AML-193 (cell line): ENCODE measurements at places on chromosomes 16 and 17.

- no peak for DNase-seq
Measured at GRCh38 chr16:50136399-50136798, 16.7 kb upstream of the TENT4B start.

DNA sequence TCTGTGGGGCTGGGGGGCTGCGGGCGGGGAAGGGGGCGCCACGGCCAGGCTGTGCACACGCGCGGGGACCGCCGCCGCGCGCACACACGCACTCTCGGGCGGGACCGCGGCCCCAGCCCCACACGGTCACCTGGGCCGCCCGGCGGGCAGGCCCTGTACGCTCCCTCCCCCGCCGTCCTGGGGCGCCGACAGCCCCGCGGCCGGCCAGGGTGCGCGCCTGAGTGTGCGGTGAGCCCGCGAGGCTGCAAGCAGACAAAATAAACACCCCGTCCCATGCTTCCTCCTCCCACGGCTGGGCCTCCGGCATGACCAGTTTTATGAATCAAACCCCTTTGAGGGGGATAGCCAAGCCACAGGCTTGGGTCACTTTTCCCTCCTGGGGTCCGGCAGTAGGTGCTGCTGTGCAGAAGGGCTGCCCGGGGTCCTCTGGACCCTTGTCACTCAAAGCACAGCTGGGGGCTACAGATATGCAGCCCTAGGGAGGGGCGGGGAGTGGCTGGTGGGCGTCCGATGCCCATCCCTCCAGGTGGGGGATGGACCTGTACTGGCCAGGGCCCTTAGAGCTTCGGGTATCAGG lies 441 bp downstream of the VASN start:
- no peak for DNase-seq

DNA sequence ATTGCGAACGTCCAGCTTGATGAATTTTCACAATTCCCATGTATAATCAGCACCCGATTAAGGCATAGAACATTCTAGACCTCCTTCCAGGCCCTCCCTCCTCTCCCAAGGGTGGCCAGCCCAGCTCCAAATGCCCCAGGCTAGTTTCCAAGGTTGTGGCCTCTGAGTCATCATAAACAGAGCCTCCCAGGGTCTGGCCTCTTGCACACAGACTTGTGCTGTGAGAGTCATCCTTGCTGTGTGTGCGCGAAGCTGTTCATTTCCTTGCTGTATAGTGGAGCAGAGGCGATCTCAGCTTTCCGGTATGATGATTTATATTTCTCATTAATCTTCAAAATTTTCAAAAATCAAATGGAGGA lies 20.5 kb upstream of the JPH3 start:
- peak; percentile 0 for DNase-seq

DNA sequence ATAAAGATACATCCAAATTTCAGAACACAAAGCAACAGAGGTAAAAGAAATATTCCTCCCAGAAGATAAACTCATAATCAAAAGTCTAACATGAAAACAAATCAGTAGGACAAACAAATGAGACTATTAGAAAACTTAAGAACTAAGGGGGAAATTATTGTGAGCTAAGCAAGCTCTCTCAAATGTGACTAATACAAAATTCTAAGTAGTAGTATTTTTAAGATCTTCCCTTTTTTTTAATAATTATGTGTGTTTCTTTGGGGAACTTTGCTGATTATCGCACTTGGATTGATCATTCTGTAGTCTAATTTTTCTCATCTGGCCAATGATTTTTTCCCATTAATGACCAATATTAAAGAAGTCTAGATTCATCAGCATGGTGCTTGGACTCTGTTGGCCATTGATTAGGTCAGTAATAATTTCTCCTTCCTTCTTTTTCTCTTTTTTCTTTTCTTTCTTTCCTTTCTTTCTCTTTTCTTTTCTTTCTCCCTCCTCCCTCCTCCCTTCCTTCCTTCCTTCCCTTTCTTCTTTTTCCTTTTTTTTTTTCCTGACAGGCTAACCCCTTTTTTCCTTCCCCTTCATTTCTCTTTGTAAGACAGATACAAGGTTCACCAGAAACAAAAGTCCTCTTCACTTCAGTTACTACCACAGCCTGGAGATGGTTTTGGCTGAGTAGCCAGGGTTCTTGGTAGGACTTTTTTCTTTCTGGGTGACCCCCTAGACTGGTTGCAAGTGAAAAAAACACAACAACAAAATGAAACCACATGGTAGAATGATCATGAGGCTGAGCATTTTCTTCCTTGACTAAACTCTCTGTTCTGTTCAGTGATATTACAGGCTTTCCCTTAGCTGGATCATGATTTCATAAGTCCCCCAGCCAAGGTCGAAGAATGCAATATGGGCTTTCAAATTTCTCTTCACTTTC lies 2.9 kb upstream of the ABCA6 start:
- no peak for DNase-seq

DNA sequence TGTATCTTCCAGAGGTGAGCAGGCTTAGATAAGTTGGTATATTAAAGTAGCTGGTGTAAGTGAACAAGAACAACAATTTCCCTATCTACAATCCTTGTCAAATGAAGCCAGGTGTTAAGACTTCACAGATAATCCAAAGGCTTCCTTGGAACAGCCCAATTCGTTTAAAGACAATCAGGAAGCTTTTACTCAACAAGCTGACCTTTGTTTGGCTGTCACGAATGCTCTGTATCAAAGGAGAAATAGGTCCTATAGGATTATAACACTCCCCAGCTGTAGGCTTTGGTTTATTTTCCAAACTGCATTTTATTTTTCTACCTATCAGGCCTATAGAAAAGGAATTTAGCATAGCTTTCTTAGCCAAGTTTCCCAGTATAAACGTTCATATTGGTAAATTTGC lies 766.5 kb upstream of the GOT2 start:
- DNase-seq: no peak

DNA sequence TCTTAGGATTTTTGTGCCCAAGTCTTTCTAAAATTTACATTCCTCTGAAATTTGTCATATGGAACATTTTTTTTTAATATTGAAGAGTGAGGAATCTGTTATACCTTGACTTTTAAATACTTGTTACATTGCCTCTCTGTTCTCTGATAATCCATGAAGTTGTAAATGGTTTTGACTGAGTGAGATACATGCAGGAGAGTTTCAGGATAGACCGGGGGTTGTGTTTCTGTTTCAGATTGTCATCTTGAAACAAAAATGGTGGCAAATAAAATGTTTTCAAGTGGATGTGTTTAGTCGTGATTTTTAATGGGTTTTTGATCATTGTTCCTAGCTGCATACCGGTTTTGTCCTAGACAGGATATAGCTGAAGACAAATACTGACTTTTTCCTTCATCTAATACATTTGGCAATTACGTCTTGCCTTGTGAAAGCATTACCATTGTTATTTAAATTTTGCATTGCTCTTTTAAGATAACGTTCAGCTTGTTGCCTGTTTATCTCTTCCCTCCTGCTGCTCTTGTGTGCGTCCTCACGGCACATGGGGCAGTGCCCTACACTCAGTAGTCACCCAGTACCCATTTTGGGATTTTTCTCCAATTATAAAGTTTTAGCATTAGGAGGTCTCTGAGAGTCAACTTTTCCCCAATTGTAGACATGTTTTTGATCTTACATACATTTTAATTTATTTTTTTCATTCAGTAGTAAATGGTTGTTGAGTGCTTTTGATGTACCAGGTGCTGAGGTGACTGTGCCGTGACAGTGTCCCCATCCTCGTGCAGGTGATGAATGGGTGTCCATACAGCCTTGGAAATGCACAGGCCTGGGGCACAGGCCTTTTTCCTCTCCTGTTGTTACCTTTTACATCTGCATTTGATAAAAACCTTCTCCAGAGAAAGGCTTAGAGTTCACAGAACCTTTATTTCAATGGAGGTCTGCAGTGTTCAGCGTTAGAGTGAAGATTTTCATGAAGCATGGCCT lies 169.9 kb downstream of the MSI2 start:
- DNase-seq: no peak

DNA sequence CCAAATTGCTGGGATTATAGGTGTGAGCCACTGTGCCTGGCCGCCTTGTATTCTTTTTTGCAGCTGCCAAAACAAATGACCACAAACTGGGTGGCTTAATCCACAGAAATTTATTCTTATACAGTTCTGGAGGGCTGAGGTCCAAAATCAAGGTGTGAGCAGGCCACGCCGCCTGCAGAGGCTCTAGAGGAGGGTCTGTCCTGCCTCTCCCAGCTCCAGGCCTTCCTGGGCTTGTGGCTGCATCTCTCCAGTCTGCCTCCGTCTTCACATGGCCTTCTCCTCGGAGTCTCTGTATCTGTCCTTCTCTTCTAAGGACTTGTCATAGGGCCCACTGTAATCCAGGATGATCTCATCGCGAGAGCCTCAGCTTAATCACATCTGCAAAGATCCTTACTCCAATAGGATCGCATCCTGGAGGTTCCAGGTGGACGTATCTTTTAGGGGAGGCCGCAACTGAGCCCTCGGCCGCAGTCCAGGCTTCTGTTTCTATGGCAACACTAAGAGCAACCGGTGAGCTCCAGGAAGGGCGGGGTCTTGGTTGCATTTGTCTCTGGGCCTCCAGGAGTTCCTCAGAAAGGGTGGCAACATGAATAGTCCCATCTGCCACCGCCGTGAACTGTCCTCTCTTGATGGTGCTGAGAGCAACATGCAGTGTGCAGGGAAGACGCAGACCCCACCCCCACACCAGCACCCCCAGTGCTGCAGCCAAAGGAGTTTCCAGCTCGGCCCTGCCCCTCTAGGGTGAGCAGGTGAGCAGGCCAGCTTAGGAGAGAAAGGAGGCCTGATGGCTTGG lies 29.5 kb upstream of the CREBBP start:
- DNase-seq: no peak
